ENCODE measurements at places on chromosomes 13 and 19.

- DNase-seq, result no peak
These were observed 28.5 kb upstream of the PLEKHF1 start for GRCh38 chr19:29636553-29637360.

DNA sequence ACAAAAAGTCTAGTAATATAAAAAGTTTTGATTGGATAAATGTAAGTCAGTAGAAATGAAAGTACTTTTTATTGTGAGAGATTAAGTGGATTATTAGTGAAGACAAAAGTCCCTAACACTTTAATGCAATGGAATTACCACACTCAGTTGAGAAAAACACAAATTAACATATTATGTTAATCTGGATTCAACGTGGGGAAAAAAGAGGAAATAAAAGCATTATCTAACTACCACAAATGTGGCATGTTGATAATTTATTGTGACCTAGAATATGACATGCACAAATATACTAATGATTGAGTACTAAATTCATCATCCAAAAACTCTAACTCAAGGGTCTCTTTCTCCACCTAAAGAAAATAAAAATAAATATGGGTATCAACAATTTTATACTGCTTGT, 41.5 kb downstream of the FOXO1 start:
- DNase-seq, result no peak

DNA sequence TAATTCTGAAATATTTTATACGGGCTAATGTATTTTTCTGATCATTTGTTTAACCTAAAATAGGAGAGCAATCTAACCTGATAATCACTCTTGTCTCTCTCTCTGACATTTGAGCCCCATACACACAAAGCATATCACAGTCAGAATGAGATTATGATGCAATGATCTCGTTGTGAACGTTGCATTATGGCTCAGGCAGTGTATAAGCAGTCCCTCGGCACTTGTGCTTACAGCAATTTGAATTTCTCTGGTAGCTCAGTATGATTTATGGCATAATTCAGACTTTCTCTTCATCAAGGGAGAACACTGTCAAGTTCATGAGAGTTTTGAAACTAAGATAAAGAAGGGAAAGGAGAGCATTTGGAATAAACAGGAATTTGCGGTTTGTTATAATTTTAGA, 256.1 kb downstream of the DACH1 start:
- no peak for DNase-seq

GRCh38 chr13:100521851-100522617, 66.6 kb downstream of the GGACT start:
- DNase-seq, result no peak

- no peak for DNase-seq
These were observed 51.0 kb upstream of the RCBTB2 start for GRCh38 chr13:48583859-48584311.

DNA sequence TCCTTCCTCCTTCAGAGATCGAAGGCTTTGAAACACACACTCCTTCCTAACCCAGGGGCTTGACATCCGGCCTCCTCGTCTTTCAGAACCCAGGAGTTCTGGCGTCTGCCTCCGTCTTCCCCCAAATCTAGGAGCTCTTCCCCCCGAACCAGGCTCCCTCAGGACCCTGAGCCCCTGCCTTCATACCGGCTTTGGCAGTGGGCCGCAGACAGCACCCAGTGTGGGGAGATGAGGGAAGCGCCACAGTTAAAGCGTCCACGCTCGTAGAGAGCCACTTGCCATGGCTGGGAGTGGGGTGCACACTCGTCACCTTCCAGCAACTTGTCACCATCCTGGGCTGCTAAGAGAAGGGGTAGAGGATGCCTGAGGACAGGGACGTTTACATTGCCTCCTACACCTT, 3.9 kb upstream of the KLK1 start:
- DNase-seq, result no peak

GRCh38 chr13:47796816-47797215, 204.3 kb downstream of the SUCLA2 start:
- no peak for DNase-seq

DNA sequence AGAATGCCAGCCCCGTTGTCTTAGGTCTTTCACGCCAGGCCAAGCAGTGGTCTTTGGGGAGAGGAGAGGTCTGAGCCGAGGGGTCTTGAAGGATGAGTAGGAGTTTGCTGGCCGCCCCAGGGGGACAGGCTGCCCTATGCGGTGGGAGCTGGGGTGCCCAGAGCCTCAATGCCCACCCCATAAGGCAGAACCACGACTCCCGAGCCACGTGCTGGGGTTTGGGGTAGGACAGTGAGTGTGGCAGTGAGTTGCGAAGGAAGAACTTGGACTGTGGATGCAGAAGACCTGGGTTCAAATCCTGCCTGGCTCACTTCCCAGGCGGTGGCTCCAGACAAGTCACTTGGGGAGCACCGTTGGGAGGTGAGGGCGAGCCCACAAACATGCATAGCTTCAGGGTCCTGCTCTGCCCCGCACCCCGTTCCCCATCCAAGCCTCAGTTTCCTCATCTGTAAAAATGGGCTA, 5.5 kb downstream of the RAB11B start:
- DNase-seq, result no peak

- DNase-seq, result no peak
These were observed 7.4 kb downstream of the ZNF564 start for GRCh38 chr19:12543855-12544254.

- no peak for DNase-seq
These were observed 33.9 kb upstream of the LATS2 start for GRCh38 chr13:21095311-21095710.

GRCh38 chr19:44876930-44877535, 14.0 kb upstream of the TOMM40 start:
- no peak for DNase-seq

GRCh38 chr19:1270213-1270853, 1.2 kb downstream of the CIRBP start:
- no peak for DNase-seq

GRCh38 chr13:98396071-98396710, 180.7 kb downstream of the STK24 start:
- no peak for DNase-seq
